ENCODE measurements at places on chromosomes 7 and 10.

- DNase-seq, result no peak
Measured at GRCh38 chr10:124062390-124062789, 31.0 kb downstream of the CHST15 start.

DNA sequence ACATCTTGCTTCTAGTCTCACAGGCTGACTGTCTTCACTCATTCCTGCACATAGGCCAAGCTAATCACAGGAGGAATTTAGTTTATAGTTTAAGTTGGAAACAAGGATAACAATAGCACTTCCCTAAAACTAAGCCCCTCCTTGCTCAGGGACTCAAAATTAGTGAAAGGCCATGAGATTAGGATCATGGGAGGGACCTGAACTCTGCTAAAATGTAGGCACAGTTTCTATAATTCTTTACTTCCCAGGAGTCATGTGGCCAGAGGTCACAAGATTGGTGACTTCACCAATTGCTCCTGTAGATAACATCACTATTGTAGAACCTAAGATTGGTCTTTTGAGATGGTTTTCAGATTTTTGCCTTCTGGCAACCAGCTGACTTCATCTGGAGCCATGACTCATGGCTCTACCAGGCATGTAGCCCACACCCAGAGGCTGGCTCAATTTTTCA, 14.8 kb upstream of the UPP1 start:
- DNase-seq, result no peak

DNA sequence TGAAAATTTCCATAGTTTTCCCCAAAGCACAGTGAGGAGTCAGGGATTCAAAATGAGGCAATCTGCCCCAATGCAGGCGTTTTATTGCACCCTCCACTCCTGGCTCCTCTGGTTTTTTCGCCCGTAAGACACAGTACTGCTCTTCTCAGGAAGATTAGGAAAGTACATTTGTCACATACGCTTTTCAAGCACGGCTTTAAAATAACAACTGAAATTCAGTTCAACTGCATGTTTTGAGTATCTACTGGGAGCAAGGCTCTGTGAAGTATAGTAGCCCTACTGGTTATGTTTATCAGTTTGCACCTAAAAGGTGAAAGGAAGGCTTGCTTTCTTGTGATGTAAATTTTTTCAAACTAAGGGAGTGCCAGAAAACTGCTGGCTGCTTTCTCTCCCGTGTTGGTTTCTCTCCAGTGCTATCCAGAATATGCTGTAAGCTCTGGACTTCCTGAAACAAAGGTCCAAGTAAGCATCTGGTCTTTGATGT, 1.9 kb upstream of the SGMS1 start:
- no peak for DNase-seq

GRCh38 chr7:130458257-130458656, 17.4 kb upstream of the CEP41 start:
- no peak for DNase-seq

- DNase-seq, result no peak
Measured at GRCh38 chr10:30178356-30178964, 119.1 kb upstream of the JCAD start.

DNA sequence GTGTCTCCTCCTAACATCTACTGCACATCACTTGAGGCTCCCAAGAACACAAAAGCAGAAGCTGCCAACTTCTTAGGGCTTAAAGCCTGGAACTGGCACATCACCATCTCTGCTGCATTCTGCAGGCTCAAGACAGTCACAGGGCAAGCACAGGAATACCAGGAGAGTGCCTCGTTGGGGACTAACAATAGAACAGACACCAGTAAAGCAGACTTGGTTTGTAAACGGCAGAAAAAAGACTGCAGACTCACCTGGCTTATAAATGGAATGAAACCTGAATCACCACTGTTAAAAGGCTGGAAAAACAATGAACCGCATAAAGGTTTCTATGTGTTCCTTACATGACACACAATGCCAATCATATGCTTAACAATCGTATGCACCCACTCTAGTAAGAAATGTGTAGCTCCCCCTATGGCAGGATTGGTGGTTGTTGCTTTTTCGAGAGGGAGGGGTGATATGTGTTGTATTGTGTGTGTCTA, 12.8 kb downstream of the RHEB start:
- DNase-seq, result no peak

DNA sequence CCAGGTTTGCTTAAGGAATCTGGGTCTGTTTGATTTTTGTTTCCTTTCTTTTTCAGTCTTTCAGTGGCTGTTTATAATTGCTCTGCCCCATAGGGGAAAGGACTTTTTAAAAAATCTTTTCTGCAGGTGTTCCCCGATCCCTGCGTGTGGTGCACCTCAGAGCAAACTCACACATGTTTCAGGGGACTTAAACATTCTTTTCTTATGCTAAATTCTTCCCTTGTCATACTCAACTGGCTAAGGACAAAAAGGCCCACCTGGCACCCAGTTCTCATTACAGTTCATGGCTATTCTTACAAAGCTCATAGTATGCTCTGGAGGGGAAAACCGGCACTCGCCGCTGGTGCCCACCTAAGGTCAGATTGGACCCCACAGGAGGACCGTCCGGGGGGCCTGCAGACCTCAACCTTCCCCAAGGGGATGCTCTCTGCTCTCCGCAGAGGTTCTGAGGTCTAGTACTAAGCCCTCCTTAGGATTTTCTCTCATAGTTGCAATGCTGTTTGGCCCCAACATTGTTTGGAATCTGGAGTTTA, 220.3 kb downstream of the HGF start:
- DNase-seq, result no peak

GRCh38 chr7:84336303-84336702, 141.7 kb upstream of the SEMA3A start:
- no peak for DNase-seq

DNA sequence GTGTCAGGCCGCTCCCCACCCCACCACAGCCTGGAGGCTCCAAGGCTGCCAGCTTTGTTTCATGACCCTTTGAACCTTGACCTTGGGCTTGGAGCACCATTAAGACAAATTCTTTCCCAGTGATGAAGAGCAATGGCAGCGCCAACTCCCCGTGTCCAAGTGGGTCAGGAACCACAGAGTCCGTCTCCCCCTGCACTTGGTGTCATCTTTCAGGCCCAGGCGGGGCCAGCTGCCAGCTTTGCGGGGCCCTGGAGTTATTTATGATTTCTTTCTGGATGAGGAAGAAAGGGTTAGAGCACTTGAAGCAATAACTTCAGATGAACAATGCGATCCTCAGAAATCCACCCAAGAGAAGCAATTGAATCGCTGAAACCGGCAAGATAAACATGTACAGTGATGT, 110.8 kb downstream of the MYL10 start:
- no peak for DNase-seq

Measured in natural killer cell treated with Interleukin-12 subunit alpha and Interleukin-12 subunit beta and Interleukin-15 and Interleukin-18, amount 100 ng/mL, for 72 hours (primary cell).